ENCODE measurements at places on chromosomes 6 and 20.

- H3K4me3 ChIP-seq, result peak within 1 kb of the TSS; percentile 92
- H3K36me3 ChIP-seq, result peaks cover 27% of the 10 kb centered on the region
- no peaks in the 10 kb centered on the region for H3K27me3 ChIP-seq
- peak; percentile 99 for DNase-seq
- H3K27ac ChIP-seq, result peak within 1 kb of the TSS; percentile 92
Measured at GRCh38 chr6:30717129-30717844, at the start of gene MDC1. MDC1 (minus strand) TSS chr6:30717281; CDS start chr6:30715175, 2,106 bp downstream.

- H3K36me3 ChIP-seq, result peaks cover 4% of the 10 kb centered on the region
- H3K27me3 ChIP-seq, result no peaks in the 10 kb centered on the region
- no peaks in the 10 kb centered on the region for H3K4me1 ChIP-seq
- no peak for DNase-seq
- H3K4me3 ChIP-seq, result no peak overlapping the region
Measured at GRCh38 chr6:118594877-118595276, 46.8 kb downstream of the PLN start.

- H3K36me3 ChIP-seq, result no peaks in the 10 kb centered on the region
- H3K4me3 ChIP-seq, result no peak overlapping the region
- no peak overlapping the region for H3K27ac ChIP-seq
- peaks cover 13% of the 10 kb centered on the region for H3K4me1 ChIP-seq
- peaks cover 3% of the 10 kb centered on the region for H3K27me3 ChIP-seq
Measured at GRCh38 chr20:2204021-2204420, 91.8 kb upstream of the TGM3 start.

DNA sequence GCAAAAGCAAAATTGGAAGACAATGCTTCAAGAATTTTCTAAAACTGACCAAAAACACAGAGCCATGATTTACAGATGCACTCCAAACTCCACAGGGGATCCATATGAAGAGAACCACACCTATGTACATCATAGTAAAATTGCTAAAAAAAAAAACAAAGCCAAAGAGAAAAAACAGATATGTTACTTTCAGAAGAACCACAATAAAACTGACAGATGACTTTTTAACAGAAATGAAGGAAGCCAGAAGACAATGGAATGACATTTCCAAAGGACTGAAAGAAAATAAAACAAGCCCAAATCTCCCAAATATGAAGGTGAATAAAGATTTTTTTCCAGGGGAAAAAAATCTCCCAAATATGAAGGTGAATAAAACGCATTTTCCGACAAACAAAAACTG lies 17.5 kb downstream of the TRERF1 start:
- H3K36me3 ChIP-seq, result peaks cover 21% of the 10 kb centered on the region
- no peak overlapping the region for H3K27ac ChIP-seq
- H3K27me3 ChIP-seq, result no peaks in the 10 kb centered on the region
- no peak for DNase-seq
- H3K4me3 ChIP-seq, result no peak overlapping the region

GRCh38 chr20:51342510-51343236 lies 199.8 kb downstream of the NFATC2 start:
- peaks cover 3% of the 10 kb centered on the region for H3K27me3 ChIP-seq
- no peak overlapping the region for H3K27ac ChIP-seq
- H3K4me3 ChIP-seq, result no peak overlapping the region
- no peak for DNase-seq

DNA sequence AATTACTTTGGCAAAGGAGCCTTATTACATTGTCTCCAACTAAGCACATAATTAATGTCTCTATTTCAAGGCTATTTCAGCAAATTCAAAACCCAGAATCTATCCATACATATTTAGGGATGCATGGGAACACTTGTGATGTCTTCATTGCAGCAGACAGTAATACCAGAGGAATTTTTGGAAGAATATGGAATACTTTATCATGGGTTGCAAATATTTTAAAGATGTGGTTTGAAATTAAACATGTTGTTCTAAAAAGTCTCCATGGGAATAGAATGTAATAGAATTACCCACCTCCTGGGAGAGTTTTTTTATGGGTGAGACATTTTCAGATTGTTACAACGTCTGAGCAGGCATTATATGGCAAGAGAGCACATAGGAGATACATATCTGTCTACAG lies 170.8 kb downstream of the KCNQ5 start:
- H3K4me1 ChIP-seq, result no peaks in the 10 kb centered on the region
- H3K27me3 ChIP-seq, result no peaks in the 10 kb centered on the region
- no peak overlapping the region for H3K4me3 ChIP-seq
- no peaks in the 10 kb centered on the region for H3K36me3 ChIP-seq
- no peak overlapping the region for H3K27ac ChIP-seq

DNA sequence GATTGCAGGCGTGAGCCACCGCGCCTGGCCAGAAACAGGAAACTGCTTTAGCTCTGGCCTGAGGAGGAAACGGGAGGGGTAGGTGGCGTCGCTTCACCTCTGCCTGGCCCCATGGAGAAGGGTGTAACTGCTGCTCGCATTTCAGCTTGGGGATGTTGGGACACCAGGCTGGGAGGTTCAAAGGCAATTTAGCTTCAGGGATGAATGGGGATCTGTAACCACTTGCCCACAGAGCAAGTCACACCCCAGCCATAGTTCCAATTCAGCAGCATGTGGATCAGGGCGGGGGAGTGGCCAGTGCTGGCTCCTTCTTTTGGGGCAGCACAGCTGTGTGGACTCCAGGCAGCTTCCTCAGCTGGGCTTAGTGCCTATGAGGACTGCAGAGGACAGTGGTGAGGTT lies 34.8 kb upstream of the NUP153 start:
- no peak for DNase-seq
- H3K27me3 ChIP-seq, result no peaks in the 10 kb centered on the region
- H3K4me1 ChIP-seq, result no peaks in the 10 kb centered on the region
- no peak overlapping the region for H3K27ac ChIP-seq
- no peaks in the 10 kb centered on the region for H3K36me3 ChIP-seq

DNA sequence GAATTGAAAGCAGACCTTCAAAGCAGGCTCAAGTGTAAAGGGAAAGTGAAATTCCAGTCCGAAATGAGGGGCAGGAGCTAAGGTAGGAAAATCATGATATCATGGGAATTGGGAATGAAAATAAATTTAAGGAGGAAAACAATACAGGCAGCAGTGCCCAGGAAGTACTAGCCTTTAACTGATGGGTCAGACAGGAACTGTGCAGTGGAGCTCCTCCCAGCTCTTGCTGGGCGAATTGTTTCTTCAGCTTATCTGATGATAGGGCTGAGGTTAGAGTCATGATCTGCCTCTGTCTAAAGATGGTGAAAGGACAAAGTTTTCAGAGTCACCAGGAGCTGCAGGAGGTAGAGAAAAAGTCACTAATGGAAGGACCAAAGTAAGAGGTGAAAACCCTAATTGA lies 457.9 kb upstream of the PTCHD4 start:
- no peaks in the 10 kb centered on the region for H3K27me3 ChIP-seq
- no peak overlapping the region for H3K4me3 ChIP-seq
- no peak for DNase-seq
- no peaks in the 10 kb centered on the region for H3K36me3 ChIP-seq
- no peak overlapping the region for H3K27ac ChIP-seq

DNA sequence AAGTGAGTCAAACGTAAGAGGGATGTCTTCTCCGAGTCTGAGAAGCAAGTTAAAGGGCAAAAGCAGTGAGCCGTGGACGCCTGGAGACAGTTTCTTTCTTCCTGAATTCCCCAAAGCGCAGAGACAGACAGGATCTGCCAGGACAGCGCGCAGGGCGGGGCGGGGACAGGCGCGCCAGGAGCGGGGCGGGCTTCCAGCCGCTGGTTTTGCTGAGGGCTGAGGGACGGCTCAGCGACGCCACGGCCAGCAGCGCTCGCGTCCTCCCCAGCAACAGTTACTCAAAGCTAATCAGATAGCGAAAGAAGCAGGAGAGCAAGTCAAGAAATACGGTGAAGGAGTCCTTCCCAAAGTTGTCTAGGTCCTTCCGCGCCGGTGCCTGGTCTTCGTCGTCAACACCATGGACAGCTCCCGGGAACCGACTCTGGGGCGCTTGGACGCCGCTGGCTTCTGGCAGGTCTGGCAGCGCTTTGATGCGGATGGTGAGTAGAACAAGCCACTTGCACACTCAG lies at the start of gene SCGN:
Gene SCGN (plus strand): TSS at position 209 of the 509 bp plus-strand sequence. CDS start 189 bp downstream, at position 398.
- no peak for DNase-seq
- no peaks in the 10 kb centered on the region for H3K36me3 ChIP-seq
- H3K27ac ChIP-seq, result no peak within 1 kb of the TSS
- H3K27me3 ChIP-seq, result peaks cover 21% of the 10 kb centered on the region

GRCh38 chr6:137995371-137995770 lies 111.8 kb downstream of the PERP start:
- H3K27me3 ChIP-seq, result peaks cover 5% of the 10 kb centered on the region
- H3K36me3 ChIP-seq, result no peaks in the 10 kb centered on the region
- H3K4me1 ChIP-seq, result no peaks in the 10 kb centered on the region

DNA sequence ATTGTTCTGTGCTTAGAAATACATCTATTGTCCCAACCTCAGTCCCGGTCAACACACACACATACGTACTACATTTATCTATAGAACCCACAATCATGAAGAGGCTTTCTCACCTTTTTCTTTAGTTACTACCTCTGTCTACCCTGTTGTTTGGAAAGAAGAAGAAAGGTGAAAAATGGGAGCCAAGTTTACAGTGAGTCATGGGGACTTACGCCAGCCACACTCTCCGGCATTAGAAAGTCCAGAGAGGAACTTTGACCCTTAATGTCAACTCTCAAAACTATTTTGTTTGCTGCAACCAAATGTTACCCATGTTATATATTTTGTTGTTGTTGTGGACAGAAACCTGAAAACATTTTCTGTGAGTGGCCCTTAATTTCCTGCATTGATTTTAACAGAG lies 259.1 kb downstream of the ZFAND3 start:
- H3K4me1 ChIP-seq, result no peaks in the 10 kb centered on the region
- no peak for DNase-seq
- H3K27me3 ChIP-seq, result no peaks in the 10 kb centered on the region
- H3K27ac ChIP-seq, result no peak overlapping the region
- H3K36me3 ChIP-seq, result peaks cover 13% of the 10 kb centered on the region

GRCh38 chr20:20017844-20018185 lies 653 bp downstream of the NAA20 start:
- H3K4me3 ChIP-seq, result peak overlapping the region; percentile 83
- H3K27ac ChIP-seq, result peak overlapping the region; percentile 75
- H3K4me1 ChIP-seq, result peaks cover 34% of the 10 kb centered on the region

GRCh38 chr20:45115386-45115774 lies 406 bp upstream of the WFDC5 start:
- DNase-seq, result no peak
- peaks cover 5% of the 10 kb centered on the region for H3K27me3 ChIP-seq

- H3K36me3 ChIP-seq, result no peaks in the 10 kb centered on the region
- H3K27ac ChIP-seq, result no peak overlapping the region
- H3K27me3 ChIP-seq, result peaks cover 7% of the 10 kb centered on the region
- peaks cover 63% of the 10 kb centered on the region for H3K4me1 ChIP-seq
- peak; percentile 47 for DNase-seq
Measured at GRCh38 chr20:46010491-46011391, 2.0 kb downstream of the MMP9 start.

GRCh38 chr20:63028461-63028921 lies 21.7 kb upstream of the BHLHE23 start:
- peaks cover 6% of the 10 kb centered on the region for H3K4me1 ChIP-seq
- no peak overlapping the region for H3K4me3 ChIP-seq
- no peak overlapping the region for H3K27ac ChIP-seq
- no peak for DNase-seq

DNA sequence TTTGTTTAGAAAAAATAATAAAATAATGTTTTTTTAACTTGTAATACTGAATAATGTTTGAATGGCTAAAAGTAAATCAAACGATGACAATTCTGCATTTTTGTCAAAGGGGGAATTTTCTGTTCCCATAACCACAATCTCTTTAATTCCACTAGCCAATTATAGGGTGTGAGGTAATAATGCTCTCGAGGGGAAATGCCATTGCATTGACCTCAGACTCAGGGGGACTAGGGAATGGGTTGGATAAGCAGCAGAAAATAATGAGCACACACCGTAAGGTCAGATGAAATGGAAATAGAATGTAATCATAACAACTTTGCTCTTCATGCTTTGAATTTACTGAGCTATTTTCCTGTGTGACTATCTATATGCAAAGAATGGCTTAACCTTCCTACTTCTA lies 584.7 kb downstream of the RFPL4B start:
- H3K36me3 ChIP-seq, result no peaks in the 10 kb centered on the region
- no peak for DNase-seq
- no peak overlapping the region for H3K27ac ChIP-seq
- no peaks in the 10 kb centered on the region for H3K27me3 ChIP-seq
- no peaks in the 10 kb centered on the region for H3K4me1 ChIP-seq
- no peak overlapping the region for H3K4me3 ChIP-seq

- H3K4me3 ChIP-seq, result no peak overlapping the region
- peaks cover 26% of the 10 kb centered on the region for H3K36me3 ChIP-seq
- H3K4me1 ChIP-seq, result peaks cover 79% of the 10 kb centered on the region
- H3K27ac ChIP-seq, result peak overlapping the region; percentile 6
- no peak for DNase-seq
- H3K27me3 ChIP-seq, result no peaks in the 10 kb centered on the region
Measured at GRCh38 chr20:31681769-31682168, 40.9 kb downstream of the BCL2L1 start.

DNA sequence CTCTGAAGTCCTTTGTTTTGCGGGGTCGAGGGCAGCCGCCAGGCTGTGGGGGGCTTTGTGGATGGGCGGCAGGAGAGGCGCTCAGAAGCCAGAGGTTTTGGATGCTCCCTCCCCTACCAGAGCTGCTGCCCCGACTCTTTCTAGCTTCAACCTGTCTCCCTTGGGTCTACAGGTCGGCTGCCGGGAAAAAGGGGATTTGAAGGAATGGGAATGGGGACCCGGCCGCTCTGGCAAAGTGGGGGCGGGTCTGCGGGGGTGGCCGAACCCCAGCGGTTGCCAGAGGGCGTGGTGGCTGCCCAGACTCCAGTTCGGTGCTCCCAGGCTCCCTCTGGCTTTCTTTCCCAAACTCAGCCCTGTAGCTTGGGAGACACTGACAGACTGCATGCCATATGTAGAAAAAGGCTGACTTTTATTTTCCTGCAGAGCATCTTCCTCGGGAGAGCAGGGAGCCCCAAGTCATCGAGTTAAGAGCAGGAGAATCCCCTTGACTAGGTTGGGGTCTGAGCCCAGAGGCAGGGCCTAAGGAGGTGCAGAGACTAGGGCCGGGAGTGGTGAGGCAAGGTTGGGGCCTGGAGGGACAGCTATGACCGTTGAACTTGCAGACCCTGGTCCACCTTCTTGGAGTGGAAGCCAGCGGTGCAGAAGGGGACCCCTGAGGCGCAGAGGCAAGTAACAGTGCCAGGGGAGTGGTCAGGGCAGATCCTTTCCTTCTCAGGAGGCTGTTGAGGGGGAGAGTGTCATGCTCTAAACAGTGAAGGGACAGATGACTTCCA lies 1.4 kb upstream of the PPP1R18 start:
- no peaks in the 10 kb centered on the region for H3K36me3 ChIP-seq
- H3K27ac ChIP-seq, result peak overlapping the region; percentile 96
- peak overlapping the region; percentile 47 for H3K4me3 ChIP-seq
- no peaks in the 10 kb centered on the region for H3K27me3 ChIP-seq
